Upper lobe of right lung (tissue), 1 donor: ENCODE measurements at places on chromosomes 4 and X. TPM values are rescaled to one million over a fixed set of nuclear protein-coding genes. Genes with fewer than 3 reads are reported as not detected.

DNA sequence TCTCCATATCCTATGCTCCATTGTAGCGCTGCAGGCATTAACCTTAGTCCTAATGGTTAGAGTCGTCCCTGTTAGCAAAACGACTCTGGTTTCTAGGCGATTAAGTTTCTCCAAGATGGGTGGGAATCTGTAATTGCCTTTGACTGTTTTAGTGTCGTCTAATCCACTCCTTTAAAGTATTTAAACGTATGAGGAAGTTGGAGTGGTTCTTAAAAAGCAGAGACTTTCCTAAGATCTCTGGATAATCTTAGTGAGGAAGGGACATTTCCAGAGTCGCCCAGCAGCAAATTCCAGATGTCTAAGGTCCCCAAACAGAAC is 285 bp downstream of the MRPS18C start:
- no peak for DNase-seq

DNA sequence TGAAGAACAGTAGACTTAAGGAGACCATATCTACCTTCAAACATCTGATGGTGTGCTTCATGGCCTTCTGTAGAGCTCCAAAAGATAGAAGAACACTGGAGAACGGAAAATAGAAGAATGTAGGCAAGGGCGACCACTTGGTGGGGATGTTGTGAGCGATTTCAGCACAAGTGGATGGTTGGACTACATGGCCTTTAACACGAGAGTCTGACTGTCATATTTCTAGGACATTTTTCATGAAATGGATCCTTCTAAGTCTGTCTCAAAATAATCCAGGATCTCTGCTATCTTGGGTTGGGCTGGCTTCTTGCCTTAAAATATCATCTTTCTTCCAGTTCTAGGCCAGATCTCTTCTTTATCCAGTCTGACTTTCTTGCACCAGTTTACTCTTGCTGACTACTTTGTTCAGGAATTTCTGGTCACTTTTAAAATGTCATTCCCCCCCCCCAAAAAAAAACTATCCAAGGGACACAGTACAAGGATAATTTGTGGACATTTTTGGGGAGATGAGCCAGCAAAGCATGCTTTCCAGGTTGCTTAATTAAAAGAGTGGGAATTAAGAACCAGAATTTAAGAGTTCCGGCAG is 1.2 kb upstream of the MID1IP1 start:
- no peak for DNase-seq

DNA sequence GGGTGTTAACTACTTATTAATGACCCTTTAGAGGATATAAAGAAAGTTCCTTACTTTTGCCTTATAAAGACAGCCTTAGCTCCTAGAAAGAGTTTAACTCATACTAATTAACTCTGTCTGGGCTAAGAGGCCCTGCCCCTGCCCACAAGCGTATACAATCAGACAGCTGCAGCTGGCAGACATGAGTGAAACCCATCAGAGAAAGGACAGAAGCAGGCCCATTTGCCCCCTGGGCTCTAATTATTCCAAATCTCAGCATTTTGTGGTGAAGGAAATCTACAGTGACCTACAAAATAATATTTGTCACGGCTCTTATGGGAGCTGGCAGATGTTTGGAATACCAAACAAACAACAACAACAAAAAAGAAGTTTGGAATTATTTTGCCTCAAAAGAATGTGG is 71.8 kb downstream of the CHRDL1 start:
- no peak for DNase-seq

DNA sequence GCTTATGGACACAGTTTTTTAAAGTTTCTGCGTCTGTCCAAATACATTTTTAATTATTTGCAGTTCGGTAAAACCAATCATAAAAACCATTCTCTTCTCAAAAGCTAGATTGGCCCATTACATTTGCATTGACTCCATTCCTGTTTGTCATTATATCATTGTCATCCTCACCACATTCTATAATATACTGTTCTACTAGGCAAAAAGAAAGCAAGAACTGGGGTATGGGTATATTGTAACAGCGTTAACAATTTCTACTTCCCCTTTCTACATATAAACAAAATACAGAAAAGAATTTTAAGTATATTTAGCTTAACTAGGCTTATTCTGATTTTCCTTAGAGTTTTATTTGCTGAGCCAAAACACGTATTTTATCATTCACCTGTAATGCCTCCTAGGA is 91.8 kb downstream of the RAP1GDS1 start:
- no peak for DNase-seq

GRCh38 chr4:37438564-37439279 is 194.2 kb downstream of the NWD2 start:
- DNase-seq, result no peak

The ANAPC4 gene
- total RNA-seq, result 33.0 TPM
